NCI-H82 (cell line): ENCODE measurements at places on chromosomes 5 and 9.

DNA sequence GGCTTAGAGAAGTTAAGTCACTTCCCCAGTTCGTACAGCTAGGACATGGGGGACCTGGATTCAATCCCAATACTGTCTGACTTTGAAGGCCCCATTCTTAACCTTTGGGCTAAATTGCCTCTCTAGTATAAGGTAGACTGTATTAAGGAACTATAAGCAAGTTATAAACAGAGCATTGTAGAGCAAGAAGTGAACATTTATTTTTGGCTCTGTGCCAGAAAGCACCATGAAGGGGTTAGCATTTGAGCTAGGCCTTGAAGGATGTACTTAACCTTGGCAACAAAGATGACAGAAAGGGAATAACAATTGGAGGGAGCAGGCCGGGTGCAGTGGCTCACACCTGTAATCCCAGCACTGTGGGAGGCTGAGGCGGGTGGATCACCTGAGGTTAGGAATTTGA lies 32.8 kb downstream of the GALNT10 start:
- peak; percentile 68 for DNase-seq

DNA sequence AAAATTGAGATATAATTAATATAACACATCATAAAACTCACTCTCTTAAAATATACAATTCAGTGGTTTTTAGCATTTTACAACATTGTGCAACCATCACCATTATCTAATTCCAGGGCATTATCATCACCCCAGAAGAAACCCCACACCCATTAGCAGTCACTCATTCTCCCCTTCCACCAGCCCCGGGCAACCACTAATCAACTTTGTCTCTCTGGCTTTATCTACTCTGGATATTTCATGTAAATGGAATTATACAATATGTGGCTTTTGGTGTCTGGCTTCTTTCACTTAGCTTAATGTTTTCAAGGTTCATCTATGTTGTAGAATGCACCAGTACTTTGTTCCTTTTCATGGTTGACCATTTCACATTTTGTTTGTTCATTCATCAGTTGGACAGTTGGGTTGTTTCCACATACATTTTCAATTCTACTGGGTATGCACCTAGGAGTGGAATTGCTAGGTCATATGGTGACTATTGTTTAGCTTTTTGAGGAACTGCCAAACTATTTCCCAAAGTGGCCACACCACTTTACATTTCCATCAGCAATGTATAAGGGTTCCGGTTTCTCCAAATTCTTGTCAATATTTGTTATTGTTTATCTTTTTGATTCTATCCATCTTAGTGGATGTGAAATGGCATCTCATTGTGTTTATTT lies 62.4 kb downstream of the MARCHF3 start:
- no peak for DNase-seq

- no peak for DNase-seq
Observed at GRCh38 chr5:123429993-123430392, 6.8 kb upstream of the CEP120 start.

DNA sequence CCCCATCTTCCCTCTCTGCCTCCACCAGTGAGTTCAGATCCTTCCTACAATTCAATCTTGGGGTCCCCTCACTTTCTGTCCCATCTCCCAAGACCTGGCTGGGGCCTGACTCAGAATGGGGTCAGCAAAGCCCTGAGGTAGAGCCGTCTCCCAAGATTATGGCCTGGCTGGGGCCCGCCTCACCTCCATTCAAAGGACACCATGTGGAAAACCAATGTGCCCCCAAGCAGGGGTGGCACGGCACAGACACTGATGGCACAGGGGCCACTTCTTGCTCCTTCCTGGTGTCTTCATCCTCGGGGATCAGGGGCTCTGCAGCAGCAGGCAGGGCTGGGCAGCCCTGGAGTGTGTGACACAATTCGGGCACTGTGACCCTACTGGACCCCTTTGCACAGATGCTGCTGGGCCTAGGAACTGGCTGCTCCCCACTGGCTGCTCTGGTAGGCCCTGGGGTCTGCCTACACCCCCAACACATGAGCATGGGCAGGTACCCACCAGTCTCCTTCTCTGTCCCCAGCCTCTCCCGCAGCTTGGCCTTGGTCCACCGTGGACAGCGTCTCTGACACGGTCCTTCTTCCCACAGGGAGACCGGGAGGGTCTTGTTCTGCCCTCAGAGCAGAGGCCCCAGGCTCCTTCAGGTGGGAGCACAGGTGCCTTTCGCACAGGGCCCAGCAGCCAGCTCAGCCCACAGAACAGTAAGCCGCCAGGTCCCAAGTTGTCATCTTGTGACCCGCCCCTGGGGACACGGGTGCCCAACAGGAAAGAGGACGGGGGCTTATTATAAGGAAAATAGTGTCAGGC lies 89.5 kb downstream of the ADAMTS2 start:
- no peak for DNase-seq

DNA sequence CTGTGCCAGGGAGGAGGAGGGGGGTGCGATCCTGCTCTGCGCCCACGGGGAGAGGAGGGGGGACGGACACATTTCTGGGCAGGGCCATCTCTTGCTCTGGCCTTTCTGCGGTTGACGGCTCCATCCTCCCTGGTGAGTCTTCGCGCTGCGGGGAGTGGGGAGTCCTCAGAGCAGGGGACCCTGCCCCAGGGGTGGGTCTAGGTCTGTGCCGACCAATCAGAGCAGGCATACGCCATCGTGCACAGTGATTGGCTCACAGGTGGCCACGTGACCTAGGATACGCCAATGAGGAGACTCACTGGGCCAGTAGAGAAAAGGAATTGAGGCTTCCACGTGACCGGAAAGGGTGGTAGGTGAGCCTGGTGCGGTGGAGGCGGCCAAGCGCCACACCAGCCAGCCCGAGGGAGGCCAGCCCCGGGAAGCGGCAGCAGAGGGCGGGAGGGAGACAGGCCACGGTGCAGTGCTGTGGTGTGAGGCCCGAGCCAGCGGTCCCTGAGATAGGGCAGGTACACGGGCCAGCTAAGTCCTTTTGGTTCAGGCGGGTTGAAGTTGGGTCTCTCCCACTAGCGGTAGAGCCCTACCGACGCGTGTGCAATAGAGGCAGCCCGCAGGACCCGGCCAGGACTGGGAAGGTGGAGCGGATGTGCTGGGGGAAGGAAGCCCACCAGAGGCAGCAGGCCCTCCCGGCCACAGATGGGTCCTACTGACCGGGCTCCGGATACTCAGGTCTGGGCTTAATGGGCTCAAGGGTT lies 65.2 kb upstream of the RNF130 start:
- no peak for DNase-seq

DNA sequence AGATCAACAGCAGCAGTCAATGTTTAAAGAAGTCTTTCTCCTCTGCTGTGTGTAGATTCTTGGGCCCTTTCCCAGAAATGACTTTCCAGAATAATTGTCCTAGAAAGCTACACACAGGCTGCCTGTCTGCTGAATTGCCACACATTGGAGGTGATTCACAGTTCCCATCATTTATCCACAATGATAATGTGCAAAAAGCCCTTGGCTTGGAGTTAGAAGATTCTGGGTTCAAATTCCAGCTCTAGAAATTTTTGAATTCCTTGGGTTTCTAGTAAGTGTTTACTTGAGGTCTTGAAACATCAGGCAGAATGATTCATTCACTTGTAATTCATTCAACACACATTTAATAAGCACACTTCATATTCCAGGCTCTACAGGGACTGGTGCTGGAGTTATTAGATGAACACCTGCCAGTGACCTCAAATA lies 28.6 kb upstream of the EPB41L4B start:
- no peak for DNase-seq

DNA sequence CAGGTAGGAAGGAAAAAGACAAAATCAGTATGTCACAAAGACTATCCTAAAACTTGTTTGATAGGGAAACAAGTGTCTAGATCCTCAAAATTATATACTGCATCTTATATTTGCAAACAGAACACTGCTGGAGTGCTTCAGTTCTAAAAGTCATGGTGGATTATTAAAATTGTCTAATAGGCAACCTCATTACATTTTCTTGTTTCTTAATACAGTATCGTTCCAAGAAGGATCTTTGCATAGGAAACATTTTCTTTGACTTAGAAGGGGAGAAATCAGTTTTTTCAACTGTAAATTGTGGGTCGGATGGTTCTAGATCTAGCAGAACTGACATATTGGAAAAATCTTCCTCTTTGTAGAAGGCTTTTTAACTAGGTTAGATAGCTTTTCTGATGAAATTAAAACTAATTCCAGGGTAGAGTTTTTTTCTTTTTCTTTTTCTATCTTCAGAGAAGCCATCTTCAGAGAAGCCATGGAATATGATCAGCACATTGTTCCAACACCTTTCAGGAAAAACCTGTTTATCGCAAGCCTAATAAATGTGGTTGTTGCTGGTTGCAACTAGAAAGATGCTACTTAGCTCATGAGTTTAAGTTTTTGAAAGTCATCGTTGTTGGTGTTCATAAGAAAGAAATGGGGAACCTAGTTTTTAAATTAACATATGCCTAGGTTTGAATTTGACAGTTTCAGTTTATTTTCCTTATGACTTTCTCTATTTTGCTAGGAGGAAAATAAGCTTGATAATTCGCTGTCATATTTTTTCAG lies 7.4 kb downstream of the CPEB4 start:
- DNase-seq = no peak

DNA sequence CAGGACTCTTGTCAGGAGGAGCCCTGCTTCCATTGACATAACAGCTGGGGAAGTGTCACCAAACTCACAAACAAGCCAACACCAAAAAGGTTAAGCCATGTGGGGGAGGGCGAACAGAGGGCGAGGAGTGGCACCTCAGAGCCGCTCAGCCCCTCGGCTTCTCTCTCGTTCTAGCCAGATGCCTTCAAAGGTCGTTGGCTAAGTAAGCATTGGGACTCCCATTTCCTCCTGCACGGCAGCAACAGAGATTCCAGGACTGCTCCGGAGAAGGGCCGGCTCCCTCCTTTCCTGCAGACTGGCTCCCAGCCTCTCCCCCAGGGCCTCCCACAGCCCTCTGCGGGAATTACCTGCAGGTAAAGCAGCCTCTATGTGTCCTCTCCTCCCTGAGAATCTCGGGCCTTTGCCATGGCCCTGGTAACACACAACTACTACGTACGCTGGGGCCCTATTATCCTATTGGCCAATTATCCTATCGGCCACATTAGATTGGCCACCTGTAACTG lies 52.1 kb upstream of the RNU6ATAC start:
- no peak for DNase-seq

DNA sequence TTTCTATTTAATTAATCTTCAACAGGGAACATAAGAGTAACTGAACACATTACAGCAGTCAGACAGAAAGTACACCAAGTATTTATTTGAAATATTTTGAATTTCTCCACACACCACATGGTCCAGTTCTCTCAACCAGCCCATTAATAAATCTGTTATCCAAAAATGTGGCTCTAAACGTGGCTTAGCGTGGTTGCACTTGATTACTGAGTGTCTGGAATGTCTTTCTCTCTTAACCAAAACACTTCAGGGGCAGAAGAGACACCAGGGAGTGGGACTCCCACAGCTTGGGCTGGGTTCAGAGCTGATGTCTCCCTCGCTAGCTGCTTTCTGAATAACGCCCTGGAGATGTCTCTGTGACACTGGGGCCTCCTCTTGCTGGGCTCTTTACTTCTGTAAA lies 52.6 kb upstream of the FANCC start:
- no peak for DNase-seq

- no peak for DNase-seq
Observed at GRCh38 chr5:115132465-115132864, 37.2 kb downstream of the TRIM36 start.

- no peak for DNase-seq
Observed at GRCh38 chr9:18534611-18535010, 60.7 kb downstream of the ADAMTSL1 start.

GRCh38 chr5:145922059-145922458 lies 14.3 kb upstream of the SH3RF2 start:
- no peak for DNase-seq

DNA sequence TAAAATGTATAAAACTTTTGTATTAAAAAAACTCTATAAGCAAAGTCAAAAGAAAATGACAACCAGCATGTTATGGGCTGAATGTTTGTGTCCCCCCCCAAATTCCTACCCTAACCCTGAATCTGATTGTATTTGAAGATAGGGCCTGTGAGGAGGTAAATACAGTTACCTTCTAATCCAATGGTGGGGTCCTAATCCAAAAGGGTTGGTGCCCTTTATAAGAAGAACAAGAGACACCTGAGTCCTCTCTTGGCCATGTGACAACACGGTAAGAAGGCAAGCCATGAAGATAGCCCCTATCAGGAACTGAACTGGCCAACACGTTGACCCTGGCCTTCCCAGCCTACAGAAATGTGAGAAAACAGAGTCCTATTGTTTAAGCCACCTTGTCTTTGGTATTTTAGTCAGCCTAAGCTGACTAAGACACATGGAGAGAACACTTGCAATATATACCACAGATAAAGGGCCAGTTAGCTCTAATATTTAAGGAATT lies 49.7 kb upstream of the AKNA start:
- no peak for DNase-seq

DNA sequence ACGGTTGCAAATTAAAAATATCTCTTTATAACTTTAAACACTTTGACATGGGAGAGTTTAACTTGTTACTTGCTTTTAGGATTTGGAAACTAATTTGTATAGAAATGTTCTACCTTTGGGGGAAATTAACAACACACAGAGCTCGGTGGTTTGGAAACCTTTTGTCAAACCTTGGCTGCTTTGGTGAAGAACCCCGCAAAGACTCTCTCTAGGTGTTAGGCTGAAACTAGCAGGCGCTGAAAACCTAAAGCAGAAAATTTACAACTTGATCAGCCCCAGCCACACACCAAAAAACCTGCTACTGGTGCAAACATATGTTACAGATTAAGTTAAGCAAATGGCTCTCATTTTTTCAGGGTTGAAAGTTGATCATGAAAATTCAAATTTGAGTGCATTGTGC lies 25.8 kb downstream of the NR2F1 start:
- DNase-seq = no peak

GRCh38 chr5:60576425-60576824 lies 123.5 kb downstream of the DEPDC1B start:
- no peak for DNase-seq

DNA sequence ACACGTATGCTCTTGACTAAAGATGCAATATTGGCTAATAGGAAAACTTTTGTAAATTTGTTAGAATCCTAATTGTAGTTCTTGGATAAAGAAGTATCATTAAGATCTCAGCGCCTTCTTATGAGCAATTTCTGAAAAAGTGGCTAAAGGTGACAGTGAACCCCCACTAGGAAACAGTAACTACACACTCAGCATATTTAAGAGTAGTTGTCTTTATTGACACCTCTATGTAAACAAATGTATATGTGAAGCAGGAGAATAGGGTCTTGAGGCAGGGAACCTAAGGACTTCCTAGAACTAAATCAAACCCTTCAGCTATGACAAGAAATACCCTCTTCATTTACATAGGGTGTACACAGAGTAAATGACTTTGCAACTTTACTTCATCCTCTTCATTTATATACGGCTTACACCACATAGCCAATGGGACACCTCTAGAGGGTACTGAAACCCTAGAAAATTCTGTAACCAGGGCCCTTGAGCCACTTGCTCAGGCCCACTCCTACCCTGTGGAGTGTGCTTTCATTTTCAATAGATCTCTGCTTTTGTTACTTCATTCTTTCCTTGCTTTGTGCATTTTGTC lies 2.8 kb downstream of the NIPSNAP3A start:
- no peak for DNase-seq
